Myocyte (in vitro differentiated cells): ENCODE measurements at places on chromosomes 3 and 15.

DNA sequence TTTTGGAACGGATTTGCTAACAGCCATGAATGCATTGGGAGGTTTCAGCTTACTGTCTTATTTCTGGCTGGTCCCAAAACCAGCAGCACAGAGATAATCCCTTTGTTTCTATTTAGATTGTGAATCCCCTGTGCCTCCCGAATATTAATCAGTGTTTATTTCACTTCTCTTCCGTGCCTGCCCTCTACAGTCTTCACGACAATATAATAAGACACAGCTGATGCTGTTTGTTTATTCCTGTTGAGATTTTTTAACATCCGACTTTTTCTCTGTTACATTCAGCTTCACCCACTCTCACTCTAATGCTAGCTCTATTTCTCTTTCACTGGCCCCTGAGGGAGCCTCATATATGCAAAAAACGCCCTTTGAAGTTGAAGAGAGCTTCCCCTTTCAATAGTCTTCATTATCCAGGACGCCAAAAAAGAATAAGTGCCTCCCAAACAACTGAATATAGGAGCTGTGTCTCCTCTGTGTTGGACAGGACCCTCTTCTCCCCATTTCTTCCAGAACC lies 995.3 kb downstream of the ROBO2 start:
- DNase-seq = no peak

DNA sequence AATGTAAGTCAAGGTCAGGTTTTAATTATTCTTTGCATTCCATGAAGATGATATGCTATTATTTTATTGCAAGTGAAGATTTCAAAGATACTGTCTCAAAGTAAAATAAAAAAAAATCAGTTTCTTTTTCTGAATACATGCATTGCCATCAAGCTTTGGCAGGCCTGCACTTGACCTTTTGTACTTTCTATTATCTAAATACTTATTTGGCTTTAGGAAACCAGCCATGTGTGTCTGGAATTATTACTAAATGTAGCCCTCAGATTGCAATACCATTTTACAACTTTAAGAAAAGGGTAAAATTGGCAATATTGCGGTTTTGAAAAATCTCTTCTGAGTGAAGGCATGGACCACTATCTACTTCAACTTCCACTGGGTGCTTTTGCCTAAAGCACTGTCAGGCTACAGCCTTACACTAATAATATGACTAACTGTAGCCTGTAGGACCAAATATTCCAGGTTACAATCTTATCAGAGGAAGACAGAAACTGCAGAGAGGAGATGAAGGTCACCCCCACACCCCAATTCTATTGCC lies 349.4 kb upstream of the DCBLD2 start:
- DNase-seq = no peak

- no peak for DNase-seq
These were observed 16.2 kb downstream of the PTH1R start for GRCh38 chr3:46893763-46894162.

GRCh38 chr15:70274908-70275307 lies 177.2 kb upstream of the TLE3 start:
- DNase-seq = no peak

DNA sequence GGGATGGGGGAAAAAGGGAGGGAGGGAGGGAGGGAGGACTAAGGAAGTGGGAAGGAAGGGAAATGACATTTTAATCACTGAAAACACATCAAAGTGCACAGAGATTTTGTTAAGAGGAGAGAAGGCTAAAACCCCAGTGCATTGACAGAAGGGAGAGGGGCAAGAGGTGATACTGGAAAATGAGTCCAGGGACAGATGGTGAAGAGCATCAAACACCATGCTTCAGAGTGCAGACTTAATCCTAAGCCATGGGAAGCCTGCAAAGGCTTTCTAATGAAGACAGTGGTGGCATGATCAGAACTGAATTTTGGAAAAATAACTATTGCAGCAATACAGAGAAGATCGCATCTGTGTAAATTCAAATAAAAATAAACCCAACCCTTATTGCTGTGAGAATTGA lies 41.8 kb downstream of the HGD start:
- no peak for DNase-seq

- no peak for DNase-seq
These were observed 57.1 kb upstream of the OSBPL11 start for GRCh38 chr3:125652349-125652748.

- DNase-seq = no peak
These were observed 12.4 kb downstream of the WDR5B start for GRCh38 chr3:122403489-122403888.

- no peak for DNase-seq
These were observed 53.1 kb downstream of the LMCD1 start for GRCh38 chr3:8554696-8555095.

DNA sequence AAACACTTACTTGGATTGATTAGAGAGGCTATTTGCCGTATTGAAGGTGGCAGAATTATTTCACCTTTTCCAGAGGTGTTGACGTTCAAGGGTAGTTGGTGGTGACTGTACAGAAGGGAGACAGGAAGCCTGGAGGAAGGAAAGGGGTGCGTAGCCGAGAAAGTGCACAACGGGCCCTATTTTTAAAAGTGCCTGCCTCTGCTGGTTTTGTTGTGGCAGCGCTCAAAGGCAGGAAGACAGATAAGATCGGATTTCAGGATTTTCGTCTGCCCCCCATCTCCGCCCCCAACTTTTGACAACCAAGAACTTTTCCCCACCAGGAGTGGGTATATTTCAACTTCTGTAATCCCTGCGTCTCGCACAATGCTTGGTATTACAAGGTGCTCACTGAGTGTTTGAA lies 38.5 kb downstream of the SMAD3 start:
- no peak for DNase-seq

DNA sequence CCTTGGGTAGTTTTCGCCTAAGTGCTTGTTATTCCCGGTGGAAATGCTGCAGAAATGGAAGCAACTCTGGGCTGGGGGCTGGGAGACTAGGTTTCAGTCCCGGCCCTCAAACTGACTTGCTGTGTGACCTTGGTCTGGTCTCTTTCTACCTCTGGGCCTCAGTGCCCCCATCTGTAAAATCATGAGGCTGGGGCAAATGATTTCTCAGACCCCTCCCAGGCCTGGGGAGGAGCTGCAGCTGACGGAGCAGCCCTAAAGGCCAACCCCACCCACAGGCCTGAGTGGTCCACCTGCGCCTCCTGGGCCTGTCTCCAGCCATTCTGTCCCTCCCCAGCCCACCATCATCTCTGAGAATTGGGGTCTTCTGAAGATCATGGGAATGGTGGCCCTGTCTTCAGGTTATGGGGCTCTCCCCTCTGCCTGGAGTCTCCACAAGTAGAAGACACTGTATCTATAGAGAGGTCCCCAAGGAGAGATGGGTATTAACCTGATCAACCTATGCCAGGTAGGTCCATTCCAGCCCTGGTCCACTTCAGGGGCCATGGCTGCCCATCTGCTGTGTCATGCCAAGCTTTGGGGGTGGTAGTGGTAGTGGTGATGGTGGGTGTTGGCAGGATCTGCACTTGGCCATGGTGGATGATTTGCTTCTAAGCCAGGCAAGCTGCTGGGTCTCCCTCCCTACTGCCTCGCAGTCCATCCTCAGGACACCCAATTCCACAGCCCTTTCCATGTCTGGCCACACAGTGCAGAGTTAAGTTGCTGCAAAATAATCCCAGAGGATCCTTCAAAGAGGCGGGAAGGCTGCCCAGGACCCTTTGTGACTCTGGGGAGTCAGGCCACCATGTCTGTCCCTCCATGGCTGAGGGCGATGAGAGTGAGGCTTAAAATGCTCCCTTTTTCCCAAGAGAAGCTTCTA lies 46.0 kb downstream of the ITGA11 start:
- DNase-seq = no peak

GRCh38 chr3:185279587-185280138 lies 25.8 kb upstream of the EHHADH start:
- DNase-seq = no peak

DNA sequence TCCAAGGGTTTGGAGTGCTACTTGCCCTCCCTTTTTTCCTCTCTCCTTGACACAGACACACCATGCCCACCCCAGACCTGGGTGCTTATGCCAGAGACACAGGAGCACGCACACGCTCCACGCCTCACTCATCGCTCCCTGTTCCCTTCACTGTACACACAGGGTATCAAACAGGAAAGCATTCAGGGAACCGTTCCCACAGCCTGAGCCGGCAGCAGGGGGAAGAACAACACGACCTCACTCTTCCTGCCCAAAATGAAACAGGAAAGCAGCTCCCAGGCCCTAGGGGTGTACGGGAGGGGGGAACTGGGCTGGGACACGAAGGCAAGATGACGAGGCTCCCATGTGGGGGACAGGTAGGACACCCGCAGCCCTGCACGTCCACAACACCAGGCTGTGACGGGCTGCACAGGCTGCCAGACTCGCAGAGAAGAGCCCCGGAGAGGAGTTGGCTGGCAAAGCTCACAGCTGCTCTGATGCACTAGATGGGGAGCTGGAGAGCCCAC lies 11.2 kb downstream of the DLL4 start:
- DNase-seq = no peak

DNA sequence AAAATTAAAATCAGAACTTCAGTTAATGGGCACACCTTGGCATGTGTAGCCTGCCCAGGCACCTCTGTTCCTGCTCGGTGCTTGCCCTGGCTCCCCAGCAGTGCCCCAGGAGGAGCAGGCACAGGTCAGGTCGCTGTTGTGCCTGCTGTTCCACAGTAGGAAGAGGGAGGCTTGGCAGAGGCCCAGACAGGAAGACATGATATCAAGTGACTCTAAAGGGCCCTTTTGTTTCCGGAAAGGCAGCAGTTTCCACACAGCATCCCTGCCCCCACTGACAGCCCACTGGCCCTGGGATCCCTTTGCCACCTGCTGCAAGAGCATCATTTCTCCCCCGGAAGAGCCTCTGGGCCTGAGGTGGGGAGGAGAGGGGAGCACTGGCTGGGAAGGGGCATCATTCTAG lies 40.5 kb upstream of the HES1 start:
- DNase-seq = no peak

GRCh38 chr15:71148048-71148447 lies 32.8 kb downstream of the THSD4 start:
- no peak for DNase-seq

GRCh38 chr15:67579164-67579563 lies 36.7 kb downstream of the MAP2K5 start:
- DNase-seq = no peak
